ENCODE measurements at places on chromosomes 6 and 20. TPM values are rescaled to one million over a fixed set of nuclear protein-coding genes. Genes with fewer than 3 reads are reported as not detected.

GRCh38 chr6:158211273-158212055, 43.3 kb downstream of the GTF2H5 start:
- DNase-seq = no peak

DNA sequence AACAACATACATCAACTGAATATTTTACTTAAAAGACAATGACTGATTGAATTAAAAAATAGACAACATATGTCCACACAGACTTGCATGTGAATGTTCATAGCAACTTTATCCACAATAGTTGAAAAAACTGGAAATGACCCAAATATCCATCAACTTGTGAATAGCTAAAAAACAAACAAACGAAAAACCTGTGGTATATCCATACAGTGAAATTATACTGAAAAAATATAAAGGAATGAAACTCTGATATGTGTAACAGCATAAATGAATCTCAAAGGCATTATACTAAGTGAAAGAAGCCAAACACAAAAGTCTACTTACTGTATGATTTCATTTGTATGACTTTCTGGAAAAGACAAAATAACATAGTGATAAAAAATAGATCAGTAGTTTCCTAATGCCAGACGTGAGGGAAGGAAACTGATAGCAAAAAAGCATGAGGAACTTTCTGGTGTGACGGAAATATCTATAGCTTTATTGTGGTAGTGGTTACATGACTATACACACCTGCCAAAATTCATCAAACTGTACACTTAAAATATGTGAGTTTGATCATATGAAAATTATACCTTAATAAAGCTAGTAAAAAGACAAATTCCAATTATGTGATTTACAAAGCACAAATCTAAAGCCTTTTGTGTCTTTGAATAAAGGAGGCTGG, 123.2 kb downstream of the BACH2 start:
- no peak for DNase-seq

GRCh38 chr20:25150016-25150415, 45.5 kb upstream of the ENTPD6 start:
- no peak for DNase-seq

DNA sequence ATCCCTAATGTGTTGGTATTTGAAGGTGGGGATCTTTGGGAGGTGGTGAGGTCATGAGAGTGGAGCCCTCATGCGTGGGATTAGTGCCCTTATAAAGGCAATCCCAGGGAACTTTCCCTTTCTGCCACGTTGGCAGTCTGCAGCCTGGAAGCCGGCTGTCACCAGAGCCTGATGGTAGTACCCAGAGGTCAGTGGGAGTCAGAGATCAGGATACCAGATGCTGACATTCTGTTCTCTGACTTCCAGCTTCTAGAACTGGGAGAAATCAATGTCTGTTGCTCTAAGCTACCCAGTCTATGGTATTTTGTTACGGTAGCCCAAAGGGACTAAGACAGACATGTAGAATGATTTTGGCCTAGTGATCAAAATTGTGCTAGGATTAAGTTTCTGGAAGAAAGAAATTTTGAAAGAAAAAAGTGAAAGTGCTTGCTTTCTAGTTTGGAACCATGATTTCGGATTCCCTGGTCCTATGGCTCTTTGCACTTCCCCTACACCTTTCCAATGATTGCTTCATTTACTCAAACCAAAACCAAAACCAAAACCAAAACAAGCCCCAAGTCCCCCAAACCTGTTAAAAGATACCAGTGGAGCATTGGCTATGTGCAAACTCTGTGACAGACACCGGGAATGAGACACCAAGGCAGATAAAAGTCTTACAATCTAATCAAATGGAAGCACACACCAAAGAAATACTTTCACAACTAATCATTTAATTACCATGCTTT, 173.7 kb upstream of the ZNF217 start:
- DNase-seq = peak; percentile 14

DNA sequence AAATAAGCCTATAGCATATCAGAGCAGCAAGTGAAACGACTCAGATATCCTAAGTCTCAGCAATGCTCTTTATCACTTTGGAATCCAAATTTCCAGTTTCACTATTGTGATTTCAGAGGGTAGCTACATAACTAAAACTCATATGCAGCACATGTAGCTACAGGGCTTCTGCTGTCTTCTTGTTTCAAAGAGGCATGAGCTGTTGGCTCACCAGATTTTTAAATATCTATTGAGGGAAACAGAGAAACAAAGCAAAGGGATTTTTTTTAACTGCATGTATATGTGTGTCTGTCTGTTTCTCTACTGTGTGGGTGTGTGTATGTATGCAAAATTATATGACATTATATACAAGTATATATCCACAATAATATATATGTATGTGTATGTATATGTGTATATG, 258.4 kb downstream of the HDGFL1 start:
- DNase-seq = no peak

DNA sequence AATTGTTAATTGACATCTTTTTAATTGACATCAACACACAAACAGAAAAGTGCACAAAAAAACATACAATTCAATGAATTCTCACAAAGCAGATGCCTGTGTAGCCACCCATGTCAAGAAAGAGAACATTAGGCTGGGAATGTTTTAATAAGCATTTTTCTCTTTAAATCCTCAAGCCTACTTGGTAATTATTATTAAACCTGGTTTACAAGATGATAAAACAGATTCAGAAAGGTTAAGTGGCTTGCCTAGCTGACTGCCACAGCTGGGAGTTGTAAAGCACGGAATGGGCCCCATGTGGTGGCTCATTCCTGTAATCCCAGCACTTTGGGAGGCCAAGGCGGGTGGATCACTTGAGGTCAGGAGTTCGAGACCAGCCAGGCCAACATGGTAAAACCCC, 90.0 kb upstream of the AKAP12 start:
- DNase-seq = no peak

DNA sequence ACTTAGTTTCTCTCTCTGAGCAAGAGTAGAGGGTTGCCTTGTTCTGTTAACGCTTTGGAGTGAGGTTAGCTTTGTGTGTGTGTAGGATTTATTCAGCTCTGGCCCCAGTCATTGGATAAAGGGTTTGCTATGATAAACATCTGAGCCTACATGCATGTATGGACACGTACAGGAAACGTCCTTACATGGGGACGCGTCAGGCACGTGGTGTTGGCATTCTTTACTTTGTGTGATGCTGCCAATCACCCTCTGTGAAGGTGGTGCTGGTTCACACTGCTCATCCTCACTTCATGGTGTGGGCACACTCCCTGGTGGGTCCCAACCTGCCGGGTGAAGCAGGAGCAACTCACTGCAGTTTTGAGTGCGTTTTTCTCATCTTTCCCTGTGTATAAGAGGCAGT, 53.4 kb upstream of the CD93 start:
- peak; percentile 57 for DNase-seq

The COL11A2 gene
- 0.67 TPM for total RNA-seq

DNA sequence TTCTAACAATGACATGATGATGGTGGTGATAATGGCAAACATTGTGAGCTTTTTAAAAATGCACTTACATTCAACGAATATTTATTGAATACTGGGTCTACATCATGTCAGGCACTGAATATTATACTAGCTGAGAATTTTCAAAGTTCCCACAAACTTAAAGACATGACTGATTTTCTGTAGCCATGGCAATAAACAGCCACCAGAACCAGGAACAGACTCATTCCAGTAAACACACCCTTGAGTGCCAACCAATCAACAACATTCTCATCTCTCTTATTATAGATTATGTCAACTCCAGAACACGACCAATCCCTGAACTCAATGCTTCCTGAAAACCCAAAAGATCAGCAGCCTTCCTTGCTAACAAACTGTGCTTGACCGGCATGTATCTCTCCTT, 212.4 kb upstream of the RUNX2 start:
- no peak for DNase-seq

- no peak for DNase-seq
Observed at GRCh38 chr6:156485150-156485549, 292.0 kb upstream of the ARID1B start.

The COX4I2 gene
- 2.3 TPM for total RNA-seq

- DNase-seq = no peak
Observed at GRCh38 chr20:21177767-21178166, 51.9 kb downstream of the KIZ start.

The HRH3 gene
- total RNA-seq = not detected

The EBF4 gene
- 6.0 TPM for total RNA-seq

All from mesenteric fat pad (tissue), 1 donor.